Smooth muscle cell of the coronary artery (primary cell): ENCODE measurements at places on chromosomes 16 and 17. TPM values are rescaled to one million over a fixed set of nuclear protein-coding genes. Genes with fewer than 3 reads are reported as not detected.

EVPLL gene
- total RNA-seq, result not detected in 2 replicates

G6PC1 gene
- total RNA-seq, result not detected in 2 replicates

MMP25 gene
- total RNA-seq, result under 0.01 TPM in 1 of 2 replicates, not detected in the other

DLX4 gene
- total RNA-seq, result not detected in 2 replicates

ADAM11 gene
- 0.23 and 1.4 TPM in 2 replicates for total RNA-seq

CXCL16 gene
- total RNA-seq, result 0.59 and 0.83 TPM in 2 replicates

TRPV2 gene
- total RNA-seq, result 53.1 and 92.7 TPM in 2 replicates

ZPBP2 gene
- total RNA-seq, result not detected in 2 replicates
